ENCODE measurements at places on chromosomes 12 and 14.

DNA sequence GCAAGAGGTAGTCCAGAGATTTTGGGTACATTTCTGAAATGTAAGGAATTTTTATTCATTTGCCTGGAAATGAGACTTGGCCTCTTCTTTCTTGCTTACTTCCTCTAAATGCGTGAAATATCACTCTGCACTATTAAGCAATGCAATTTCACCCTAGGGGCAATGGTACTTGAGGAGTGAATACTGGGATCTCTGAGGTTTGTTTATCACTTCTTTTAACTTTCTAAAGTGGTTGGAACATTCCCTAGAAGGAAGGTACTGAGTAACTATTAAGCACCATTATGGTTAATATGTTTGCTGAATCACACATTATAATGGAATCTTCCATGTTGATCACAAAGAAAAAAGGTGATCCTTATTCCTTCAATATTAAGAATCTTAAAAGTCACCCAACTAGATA lies 120.9 kb upstream of the CAND1 start:
- H3K4me3 ChIP-seq: no peak overlapping the region
- no peaks in the 10 kb centered on the region for H3K27me3 ChIP-seq
- H3K4me1 ChIP-seq: no peaks in the 10 kb centered on the region
- H3K36me3 ChIP-seq: no peaks in the 10 kb centered on the region
- no peak overlapping the region for H3K27ac ChIP-seq

DNA sequence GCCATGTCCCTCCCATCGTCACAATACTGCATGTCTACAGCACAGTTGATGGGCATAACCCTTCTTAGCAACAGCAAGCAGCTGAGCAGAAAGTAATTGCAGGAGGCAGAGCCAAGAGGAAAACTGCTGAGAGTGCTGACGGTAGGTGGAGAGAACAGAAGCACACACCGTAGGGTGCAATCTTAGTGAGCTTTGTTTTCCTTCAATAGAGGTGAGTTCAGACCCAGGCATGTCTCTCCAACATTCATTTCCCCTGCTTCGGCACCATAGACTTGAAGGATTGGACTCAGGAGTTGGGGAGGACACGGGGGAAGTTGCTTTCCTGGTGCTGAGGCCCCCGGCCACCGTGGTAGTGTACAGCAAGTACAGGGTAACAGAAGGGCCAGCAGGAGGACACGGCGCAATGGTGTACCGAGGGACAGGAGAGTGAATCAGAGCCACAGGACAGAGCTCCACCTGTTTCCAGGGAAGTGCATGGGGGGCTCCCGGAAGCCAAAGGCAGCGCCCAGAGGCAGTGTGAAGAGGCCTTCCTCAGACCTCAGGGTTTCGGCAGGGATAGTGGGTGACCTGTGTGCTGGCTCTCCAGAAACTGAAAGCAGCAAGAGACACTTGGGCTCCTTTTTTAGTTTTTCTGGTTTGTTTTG lies 36.3 kb upstream of the SINHCAF start:
- no peaks in the 10 kb centered on the region for H3K27me3 ChIP-seq
- no peaks in the 10 kb centered on the region for H3K36me3 ChIP-seq
- no peak overlapping the region for H3K4me3 ChIP-seq
- no peak for DNase-seq
- no peaks in the 10 kb centered on the region for H3K4me1 ChIP-seq

DNA sequence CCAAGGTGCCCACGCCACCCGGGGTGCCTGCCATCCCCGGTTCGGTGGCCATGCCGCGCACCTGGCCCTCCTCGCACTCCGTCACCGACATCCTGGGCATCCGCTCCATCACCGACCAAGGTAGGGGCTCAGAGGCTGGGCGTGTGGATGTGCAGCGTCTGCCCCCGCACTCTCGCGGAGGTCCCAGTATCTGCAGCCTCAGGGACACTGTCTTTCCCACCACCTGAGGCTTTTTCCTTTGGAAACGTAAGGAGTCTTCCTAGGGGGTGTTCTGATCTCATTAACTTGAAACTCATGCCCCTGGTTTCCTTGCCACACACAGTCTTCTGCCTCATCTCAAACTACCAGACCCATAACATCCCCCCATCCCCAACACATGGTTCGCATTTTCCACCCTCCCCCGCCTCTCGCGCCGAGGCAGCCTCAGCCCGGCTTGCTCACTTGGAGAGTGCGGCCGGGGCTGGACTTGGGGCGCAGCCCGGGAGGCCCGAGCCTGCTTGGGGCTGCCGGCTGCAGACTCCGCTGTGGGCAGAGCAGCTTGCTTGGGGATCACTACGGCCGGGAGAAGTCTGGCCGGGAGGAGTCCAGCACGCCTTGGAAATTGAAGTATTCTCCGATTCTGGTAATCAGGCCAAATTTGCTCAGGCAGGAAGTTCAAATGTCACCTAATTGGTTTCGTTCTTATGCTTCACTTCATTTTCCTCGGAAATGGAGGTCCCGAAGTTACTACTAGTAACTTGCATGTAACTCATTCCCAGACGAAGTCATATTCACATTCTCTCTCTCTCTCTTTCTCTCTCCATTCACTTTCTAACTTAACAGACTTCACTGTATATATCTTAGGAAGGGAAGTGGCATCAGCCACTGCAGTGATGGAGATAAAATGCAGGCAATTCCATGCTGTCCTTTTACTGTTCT lies 2.0 kb downstream of the PAX9 start:
- H3K4me1 ChIP-seq: no peaks in the 10 kb centered on the region
- no peak for DNase-seq
- H3K27me3 ChIP-seq: peaks cover 13% of the 10 kb centered on the region
- H3K36me3 ChIP-seq: no peaks in the 10 kb centered on the region

DNA sequence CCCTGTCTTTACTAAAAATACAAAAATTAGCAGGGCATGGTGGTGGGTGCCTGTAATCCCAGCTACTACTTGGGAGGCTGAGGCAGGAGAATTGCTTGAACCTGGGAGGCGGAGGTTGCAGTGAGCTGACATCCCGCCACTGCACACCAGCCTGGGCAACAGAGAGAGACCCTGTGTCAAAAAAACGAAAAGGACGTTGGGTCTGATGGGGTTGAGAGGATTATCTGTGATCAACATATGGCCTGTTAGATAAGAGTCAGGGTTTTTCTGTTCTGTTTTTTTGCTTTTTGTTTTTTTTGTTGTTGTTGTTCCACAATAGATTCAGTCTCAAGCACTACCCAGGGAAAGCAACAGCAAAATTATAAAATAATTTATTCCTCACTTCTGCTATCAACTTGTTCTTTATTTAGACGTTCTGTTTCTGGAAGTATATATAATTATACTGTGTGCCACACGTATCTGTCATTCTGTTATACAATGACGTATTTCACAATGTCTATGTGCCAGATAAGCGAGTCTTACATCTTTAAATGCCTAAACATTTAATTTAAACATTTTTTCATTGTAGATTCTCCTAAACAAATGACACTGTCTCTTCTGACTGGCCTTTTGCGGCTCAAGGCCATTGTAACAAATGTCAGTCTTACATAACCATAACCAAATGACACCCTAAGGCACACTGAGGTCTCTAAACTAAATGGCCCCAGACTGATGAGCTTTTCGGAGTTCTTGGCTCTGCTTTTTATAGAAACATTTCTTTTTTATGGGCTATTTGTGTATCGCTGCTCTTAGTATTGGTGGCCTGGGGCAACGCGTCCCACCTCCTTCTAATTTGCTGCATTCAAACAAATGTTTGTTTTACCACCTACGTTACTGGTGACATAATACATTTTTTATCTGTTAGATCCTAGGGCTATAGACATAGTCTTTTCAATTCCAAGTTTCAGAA lies 7.2 kb upstream of the P2RX4 start:
- no peaks in the 10 kb centered on the region for H3K27me3 ChIP-seq
- no peak for DNase-seq
- H3K4me3 ChIP-seq: no peak overlapping the region
- H3K27ac ChIP-seq: no peak overlapping the region
- H3K36me3 ChIP-seq: no peaks in the 10 kb centered on the region
- no peaks in the 10 kb centered on the region for H3K4me1 ChIP-seq

DNA sequence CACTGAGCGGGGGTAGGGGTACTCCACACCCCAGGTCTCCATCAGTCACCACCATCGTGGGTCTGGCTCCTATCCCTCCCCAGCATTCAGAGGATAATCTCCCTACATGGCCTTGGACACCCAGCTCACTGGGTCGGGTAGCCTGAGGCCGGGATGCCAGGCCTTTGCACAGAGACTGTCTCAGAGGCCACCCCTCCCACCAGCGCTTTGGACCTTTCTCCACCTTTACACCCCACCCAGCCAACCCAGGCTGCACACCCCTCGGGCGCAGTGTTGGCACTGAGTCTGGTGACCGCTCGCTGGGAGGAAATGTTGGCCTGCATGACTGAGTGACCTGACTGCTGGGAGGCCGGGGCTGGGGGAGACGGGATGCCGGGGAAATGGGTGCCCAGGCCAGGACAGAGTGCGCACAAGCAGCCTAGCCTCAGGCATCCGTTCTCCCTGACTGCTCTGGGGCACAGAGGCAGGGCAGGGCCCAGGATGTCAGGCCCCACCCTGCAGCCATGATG lies 10.6 kb upstream of the LBHD2 start:
- H3K27me3 ChIP-seq: no peaks in the 10 kb centered on the region
- no peak overlapping the region for H3K27ac ChIP-seq
- H3K4me3 ChIP-seq: no peak overlapping the region
- no peak for DNase-seq

All from uterus (tissue), 4 donors.